Epithelial cell of prostate (primary cell): ENCODE measurements at places on chromosomes 4 and X.

GRCh38 chr4:78174891-78175290 is 117.8 kb downstream of the FRAS1 start:
- DNase-seq = no peak

DNA sequence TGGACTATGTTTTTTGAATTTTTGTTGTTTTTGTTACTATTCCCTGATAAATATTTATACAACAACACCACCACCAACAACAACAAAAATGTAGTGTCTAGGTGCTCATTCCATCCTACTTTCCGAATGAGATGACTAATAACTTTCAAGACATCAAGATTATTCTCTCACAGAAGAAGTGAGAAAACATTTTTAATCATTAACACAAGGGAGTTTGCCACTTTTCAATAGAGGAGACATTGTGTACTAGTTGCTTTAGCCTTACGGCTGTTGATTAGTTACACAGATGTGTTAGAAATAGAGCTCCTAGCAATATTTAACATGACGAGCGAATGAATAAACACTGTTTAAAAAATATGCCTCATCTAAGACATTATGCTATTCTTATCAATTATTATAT is 898.8 kb downstream of the C4orf33 start:
- DNase-seq = no peak

DNA sequence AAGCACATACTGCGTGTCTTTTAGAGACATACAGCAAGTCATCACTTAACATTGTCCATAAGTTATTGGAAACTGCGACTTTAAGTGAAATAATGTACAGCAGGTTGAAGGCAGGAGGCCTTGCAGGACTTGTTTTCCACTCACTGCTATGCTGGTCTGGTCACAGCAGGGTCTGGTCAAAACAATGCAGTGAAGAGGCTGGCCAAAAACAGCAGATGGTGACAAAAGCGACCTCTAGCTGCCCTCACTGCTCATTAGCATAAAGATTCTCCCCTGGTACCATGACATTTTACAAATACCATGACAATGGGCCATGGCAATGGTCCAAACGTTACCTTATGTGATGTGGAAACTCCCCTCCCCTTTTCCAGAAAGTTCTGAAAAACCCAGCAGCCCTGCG is 1283.6 kb downstream of the FSTL5 start:
- DNase-seq = no peak

DNA sequence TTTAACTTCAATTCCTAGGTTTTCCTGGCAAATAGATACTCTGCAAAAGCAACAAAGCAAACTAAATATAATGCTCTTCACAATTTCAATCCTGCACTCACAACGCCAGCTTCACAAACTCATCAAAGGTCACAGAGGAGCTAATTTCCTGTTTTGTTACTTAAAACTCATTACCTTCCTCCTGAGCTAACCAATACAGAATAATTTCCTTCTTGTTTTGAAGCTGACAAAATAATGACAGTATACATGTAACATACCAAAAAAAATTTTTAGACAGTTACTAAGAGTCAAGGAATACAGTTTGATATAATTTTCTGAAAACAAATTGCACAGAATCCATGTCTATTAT is 17.9 kb downstream of the CNOT6L start:
- no peak for DNase-seq

DNA sequence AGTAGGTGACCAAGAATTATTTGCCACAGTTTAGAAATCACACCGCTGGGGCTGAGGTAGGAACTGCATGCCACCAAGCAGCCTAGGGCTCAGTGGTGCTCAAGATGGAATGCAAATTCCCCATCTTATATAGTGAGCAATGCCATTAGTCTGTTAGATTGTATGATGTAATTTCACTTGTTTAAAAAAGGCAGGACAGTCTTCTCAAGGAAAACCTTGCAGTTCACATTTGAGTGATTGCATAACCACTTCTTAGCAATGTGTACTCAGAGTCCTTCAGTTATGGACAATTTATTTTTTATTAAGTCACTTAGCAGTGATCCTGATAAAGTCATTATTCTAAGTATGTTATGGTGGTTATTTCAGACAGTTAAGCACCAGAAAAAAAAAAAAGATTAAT is 142.9 kb upstream of the SFRP2 start:
- DNase-seq = no peak
